Small intestine (tissue), 16 donors: ENCODE measurements at places on chromosomes 11 and 22. TPM values are rescaled to one million over a fixed set of nuclear protein-coding genes. Genes with fewer than 3 reads are reported as not detected.

GRCh38 chr11:37050311-37050710 is 452.3 kb upstream of the RAG2 start:
- no peak overlapping the region for H3K27ac ChIP-seq
- H3K27me3 ChIP-seq, result no peaks in the 10 kb centered on the region
- H3K36me3 ChIP-seq, result no peaks in the 10 kb centered on the region
- no peaks in the 10 kb centered on the region for H3K4me1 ChIP-seq

DNA sequence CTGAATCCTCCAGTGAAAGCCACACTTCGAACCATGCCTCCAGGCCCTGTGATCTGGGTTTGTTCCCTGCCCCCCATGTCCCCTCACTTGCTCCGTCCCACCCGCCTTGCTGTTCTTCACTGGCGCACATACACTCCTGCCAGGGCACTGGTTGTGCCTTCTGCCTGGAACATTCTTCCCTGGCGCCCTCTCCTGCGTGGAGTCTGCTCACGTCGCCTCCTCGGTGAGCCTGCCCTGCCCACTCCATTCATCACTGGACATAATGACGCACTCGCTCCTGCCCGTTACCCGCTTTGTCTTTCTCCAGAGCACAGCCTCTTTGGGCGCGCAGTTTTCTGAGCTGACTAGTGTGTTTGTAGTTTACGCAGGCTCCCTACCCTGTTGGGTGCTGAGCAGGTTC is 21.0 kb upstream of the MIEF1 start:
- no peak overlapping the region for H3K4me3 ChIP-seq

The DNAJB7 gene
- polyA plus RNA-seq, result 0.25 TPM

The TUB gene
- 0.54 TPM for polyA plus RNA-seq

- H3K4me3 ChIP-seq, result no peak overlapping the region
- no peaks in the 10 kb centered on the region for H3K27me3 ChIP-seq
- H3K4me1 ChIP-seq, result no peaks in the 10 kb centered on the region
- H3K27ac ChIP-seq, result no peak overlapping the region
- H3K36me3 ChIP-seq, result no peaks in the 10 kb centered on the region
Observed at GRCh38 chr11:119764108-119764868, 35.3 kb upstream of the NECTIN1 start.

The LYVE1 gene
- polyA plus RNA-seq, result 119 TPM
